Thymus (tissue), 14 donors: ENCODE measurements at places on chromosomes 4 and X.

- no peak for DNase-seq
Measured at GRCh38 chr4:155042014-155042413, 166.4 kb upstream of the NPY2R start.

DNA sequence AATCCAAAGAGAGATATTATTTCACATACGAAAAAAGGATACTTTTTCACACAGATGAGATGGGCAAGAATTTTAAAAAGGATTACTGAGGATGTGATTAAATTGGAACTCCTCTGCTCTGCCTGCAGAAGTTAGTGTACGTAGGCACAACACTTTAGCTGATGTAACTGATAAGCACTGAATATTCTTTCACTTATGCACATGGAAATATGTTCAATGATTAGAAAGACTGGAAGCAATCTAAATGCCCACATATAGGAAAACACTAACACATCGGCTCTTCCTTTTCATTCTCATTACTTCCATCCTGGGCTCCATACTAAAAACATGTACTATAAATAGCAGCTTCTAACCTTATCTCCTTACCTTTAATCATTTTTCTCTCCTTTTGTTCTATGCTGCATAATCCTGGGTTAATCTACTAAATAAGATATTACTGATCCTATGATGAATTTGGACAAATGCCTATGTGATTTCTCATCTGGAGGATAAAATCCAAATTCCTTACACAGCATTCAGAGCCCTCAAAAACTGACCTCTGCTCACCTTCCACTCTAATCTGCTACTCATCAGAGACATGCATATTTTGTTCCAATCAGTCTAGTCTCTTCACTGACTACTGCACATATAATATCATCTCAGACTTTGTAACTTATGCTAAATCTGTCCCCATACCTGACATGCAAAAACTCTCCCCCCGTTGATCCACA, 197.8 kb downstream of the PDGFC start:
- DNase-seq, result no peak

- DNase-seq, result no peak
Measured at GRCh38 chr4:125891597-125892258, 577.0 kb downstream of the FAT4 start.

DNA sequence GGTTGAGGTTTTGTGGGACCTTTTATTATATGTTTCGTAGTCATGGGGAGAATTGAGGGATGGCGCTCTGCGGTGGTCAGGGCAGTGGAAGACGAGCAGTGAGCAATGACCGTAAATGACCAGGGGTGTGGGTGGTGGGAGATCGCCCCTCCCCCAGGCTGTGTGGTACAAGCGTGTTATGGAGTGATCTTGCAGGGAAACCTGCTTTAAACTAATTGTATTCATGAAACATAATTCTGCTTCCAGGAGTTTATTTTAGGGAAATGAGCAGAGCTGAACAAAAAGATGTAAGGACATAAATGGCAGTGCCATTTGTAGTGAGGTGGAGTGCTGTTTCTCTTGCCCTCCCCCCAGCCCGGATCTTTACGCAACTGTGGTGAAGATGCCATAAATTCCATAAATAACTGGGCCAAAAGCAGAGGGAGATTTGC, 20.2 kb downstream of the GYG2 start:
- DNase-seq, result no peak

GRCh38 chrX:66731398-66731797, 92.5 kb upstream of the EDA2R start:
- no peak for DNase-seq

DNA sequence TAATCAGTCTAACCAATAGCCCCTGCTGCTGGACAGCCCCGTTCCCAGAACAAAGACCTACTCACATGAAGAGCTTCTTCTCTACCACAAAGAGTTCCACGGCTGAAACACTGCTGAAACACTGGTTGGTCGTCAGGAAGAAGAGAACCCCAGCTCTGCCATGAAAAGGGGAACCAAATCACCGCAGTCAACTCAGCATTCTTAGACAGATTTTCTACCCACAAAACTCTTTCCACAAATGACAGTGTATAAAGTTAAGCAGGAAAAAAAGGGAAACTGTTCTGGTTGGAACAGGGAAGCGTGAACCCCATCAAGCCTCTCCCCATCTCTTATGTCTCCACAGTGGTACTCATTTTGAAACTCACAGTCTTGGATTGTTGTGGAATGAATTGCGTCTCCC, 57.3 kb downstream of the ABCG2 start:
- DNase-seq, result no peak

GRCh38 chr4:185755451-185755850, 56.5 kb downstream of the SORBS2 start:
- no peak for DNase-seq

DNA sequence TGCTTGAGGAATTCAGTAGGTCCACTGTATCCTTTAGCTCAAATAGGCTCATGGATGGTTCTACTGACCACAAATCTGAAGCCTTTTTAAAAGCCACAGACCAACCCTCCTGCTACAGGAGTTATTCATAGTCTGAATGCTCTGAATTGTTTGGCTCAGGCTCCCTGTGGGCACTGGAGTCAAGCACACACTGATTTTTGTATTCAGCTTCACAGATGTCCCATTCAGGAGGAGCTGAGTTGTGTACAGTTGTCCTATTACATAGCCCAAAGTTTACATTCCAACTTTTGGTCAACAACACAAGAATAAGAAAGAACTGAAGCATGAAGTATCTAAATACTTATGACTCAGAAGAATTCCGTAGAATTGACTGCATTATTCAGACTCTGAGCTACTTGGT, 243.9 kb downstream of the UNC5C start:
- DNase-seq, result no peak

- DNase-seq, result no peak
Measured at GRCh38 chr4:36230534-36230933, 13.8 kb downstream of the ARAP2 start.
